CD4-positive, alpha-beta T cell treated with Interleukin-17A for 1 hour (primary cell): ENCODE measurements at places on chromosomes 3 and 15.

DNA sequence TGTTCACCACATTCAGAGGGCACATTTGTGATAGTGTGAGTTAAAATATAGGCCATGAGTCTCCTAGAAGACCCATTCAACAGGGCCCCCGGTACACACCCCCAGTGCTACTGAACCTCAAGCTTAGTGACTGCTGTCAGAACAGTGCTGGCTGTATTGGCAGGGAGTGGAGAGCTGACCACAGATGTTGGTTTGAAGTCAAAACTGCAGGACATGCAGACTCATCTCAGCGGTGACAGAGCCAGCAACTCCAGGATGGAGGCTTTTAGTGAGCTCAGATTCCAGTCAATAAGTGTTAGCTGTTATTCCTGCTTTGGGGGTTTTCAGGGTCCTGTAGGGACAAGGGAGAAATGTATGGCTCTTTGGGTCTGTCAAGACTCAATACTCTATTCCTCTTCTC lies 29.1 kb downstream of the PRR20G start:
- DNase-seq: no peak

DNA sequence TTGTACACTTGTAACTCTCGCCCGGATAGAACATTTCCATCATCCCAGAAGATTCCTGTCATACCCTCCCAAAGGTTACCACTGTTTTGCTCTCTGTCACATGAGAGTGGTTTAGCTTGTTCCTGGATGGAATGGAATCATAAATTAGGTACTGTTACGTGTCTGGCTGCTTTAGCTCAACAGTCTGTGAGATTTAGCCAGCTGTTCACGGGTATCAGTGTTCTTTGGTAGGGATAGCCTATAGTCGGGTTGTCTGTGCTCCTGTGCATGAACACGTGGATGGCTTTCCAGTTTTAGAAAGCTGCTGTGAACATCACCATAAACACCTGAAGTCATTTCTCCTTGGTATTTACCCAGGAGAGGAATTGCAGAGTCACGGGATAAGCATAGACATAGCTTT lies 58.2 kb upstream of the NR2C2 start:
- DNase-seq: no peak

- DNase-seq: no peak
Measured at GRCh38 chr15:74460298-74460697, 662 bp downstream of the UBL7 start.

DNA sequence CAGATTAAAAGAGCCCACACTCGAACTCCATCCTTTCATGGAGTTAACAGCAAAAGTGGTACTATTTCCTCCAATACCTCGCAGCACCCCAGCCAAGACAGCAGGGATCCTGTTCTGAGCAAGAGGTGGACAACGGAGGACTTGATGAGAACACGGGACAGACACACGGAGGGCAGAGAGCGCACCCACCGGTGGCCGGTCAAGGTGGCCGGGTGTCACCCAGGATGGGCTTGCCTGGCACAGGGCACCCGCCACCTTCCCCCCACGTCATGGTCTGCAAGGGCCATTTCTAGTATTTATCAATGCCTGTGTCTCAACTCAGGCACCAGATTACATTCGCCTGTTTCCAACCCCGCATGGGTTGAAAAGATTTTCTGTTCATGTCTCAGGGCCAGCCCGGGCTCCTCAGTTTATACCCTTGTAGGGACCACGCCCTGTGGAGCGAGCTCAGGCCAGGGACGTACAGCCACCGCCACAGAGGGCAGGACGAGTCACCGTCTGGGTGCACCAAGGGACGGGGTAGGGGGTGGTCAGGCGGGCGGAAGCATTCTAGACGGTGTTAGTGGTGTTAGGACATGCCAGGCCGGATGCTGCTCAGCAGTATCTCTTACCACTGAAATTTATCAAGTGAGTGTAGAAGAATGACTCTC lies 64.2 kb downstream of the CYFIP1 start:
- no peak for DNase-seq

DNA sequence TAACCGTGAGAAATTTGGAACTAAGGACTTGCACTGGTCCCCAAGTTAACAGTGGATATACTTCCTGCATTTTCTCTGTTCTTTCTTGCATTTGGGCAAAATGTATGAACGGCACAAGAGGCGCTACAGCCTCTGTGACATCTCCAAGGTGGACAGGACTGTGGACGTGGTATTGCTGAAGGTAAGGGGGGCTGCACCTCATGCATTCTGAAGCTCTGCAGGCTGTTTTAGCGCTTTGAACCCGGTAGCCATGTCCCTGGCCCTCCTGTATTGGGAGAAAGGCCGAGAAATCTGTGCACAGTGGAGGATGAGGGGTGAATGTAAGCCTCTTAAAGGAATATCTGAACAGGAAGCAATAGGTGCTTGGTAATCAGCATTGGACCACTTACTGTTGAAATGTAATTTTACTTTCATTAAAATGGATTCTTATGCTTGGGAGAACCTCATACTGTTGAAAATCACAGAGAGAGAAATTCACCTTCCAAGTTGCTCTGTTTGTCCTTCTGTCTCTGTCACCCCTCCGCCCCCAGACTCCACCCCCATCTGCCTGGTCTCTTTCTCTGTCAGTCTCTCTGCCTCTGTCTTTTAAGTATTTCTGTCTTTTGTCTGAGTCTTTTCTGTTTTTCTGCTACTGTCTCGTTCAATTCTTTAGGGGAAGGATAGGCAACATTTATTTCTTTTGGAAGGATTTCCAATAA lies 174.6 kb downstream of the KLHL25 start:
- no peak for DNase-seq

- DNase-seq: no peak
Measured at GRCh38 chr15:90711418-90711824, 5.7 kb upstream of the BLM start.

GRCh38 chr3:150739200-150739863 lies 23.6 kb downstream of the SIAH2 start:
- no peak for DNase-seq

- no peak for DNase-seq
Measured at GRCh38 chr3:191500892-191501291, 39.9 kb downstream of the PYDC2 start.

DNA sequence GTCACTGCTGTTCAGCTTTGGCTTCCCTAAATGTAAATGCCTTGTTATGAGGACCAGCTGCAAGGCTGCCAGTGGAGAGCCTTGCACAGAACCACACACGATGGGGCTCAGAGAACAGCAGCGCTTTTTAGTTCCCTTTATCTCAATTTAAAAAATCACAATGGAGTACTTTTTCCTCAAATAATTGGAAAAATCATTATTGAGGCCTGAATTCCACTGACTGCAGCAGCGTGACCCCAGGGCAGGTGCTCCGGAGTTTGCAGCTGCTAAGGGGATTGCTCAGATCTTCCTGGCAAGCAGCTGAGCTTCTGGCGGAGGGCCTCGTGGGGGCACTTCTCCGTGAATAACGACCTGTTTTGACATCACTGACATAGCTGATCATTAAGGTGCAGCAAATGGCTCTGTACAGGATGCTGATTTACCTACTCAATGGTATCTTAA lies 245.6 kb upstream of the TRIM42 start:
- no peak for DNase-seq

DNA sequence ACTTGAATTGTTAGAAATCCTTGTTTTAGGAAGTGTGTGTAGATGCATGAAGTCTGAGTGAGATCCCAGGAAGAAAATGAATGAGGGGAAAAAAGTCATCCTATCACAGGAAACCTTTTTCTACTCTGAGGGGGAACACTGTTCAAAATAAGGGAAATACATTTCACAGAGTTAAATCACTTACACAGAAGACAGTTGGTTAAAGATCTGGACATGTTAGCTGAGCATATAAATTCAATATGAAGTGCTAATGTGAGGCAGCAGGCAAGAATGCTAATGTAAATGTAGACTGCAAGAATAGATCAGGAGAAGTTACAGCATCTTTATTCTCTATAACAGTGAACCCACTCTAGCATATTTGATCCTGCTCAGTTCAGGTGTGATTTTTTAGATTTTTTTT lies 2.6 kb downstream of the TBCCD1 start:
- no peak for DNase-seq

DNA sequence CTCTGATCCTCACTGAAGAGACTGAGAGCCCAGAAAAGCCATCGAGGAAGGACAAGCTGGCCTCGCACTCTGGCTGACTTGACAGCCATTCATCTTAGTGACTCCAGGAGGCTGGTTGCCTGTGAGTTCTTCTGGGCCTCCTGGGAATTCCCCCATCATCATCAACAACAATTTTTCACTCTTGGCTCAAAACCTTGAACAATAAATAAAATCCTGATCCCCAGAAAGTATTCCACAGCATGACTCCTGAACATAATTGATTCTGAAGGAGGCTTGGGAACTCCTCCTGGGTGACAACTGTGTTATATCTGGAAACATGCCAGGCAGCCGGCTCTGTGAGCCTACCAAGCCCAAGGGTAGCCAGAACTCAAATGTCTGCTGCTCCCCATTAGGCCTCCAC lies 188.6 kb downstream of the SHQ1 start:
- DNase-seq: no peak

- DNase-seq: no peak
Measured at GRCh38 chr3:191123946-191124345, 75.1 kb upstream of the OSTN start.

DNA sequence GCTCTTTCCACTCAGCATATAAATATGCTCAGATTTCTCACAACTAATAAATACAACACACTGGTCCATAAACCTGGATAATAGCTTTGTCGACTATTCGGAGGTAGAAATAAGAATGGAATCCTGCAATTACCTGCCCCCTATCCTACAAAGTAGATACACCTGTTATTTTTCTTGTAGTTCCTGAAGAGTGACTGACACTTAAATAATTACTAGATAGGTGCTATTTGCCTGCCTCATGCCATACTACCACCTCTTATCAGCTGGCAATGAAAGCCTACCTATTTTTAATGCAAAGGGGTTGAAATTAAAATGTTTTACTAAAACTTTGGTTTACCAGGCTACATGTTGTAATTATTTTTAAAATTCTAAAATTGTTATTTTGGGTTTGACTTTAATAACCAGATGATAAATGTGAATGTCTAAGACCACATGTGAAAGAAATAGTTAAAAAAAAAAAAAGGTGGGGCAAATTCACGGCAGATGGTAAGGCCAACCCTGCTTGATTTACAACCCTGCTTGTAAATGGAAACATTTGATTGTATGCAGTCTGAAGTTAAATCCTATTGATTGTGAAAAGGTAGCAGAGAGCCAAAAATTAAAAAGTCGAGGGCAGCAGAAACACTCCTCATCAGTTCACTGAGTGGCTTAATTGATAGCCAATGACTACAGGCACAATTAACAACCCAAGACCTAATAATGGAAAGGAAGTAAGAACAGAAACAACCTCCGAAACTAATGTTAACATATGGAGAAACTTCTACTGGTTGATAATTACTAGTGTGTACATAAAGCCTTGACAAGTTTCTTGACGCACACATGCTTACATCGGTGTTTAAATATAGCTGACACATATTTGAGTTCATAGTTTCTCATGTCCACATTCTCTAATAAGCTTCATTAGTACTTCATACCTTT lies 8.9 kb downstream of the PEAK1 start:
- DNase-seq: no peak
